Skin of body (tissue), 3 donors: ENCODE measurements at places on chromosomes 12 and 14.

- DNase-seq: no peak
Measured at GRCh38 chr14:105492031-105492970, 1.3 kb downstream of the TEDC1 start.

DNA sequence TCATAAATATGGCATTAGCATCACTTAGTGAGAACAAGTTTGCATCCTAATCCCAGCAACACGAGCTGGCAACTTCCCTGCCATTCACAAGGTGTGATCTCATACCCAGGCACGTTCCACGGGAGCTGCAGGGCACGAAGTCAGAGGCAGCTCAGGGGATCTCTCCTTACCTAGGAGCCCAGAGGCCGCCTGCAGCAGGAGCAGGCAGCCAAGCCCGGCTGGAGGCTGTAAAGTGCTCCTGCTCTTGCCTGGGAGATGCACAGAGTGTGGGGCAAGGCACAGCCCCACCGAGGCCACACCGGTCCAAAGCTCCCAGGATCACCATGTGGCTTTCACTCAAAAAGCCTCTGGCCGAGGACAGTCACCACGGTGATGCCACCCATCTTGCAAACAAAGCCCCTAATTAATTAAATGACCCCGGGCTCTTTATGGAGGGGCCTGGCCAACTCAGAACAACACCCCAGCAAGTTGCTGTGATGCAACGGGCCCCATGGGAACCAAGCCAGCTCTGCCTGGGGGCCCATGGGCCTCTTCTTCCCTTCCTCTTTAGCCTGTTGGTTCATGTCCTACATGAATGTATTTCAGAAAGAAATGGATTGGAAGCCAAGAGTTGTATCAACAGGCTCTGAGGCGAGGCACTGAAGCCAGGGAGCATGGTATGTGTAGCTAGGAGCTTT lies 26.5 kb downstream of the NUAK1 start:
- no peak for DNase-seq

GRCh38 chr12:129903956-129904829 lies at the start of gene TMEM132D:
Gene TMEM132D (minus strand): TSS chr12:129904025.
- DNase-seq: no peak

DNA sequence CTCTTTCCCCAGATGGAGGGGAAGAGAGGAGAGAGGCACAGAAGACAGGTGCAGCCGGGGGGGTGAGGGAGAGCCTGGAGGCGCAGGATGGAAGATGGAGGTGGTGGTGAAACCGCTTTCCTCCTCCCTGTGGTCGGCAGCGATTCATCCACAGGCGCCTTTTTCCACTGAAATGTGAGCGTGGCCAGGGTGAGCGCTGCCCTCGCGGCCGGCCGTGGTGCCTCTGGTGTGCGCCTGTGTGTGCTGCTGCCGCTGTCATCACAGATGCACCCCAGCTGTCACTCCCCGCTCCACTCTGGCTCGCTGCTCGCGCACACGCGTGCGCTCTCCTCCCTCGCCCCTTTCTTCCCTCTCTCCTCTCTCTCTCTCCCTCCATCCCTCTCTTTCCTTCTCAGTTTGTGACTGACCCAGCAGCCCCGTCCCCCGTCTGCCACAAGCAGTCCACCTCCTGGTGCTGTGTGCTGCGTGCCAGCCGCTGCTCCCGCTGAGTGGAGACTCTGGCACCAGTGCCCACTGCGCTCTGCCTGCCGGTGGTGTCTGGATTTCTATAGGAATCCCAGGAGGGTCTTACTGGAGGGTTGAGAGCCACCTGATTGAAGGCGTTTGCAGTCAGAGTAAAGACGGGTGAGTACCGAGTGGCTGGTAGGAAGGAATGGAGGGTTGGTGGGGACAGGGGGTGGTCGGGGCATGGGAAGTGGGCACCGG lies at the start of gene LRTM2:
LRTM2 (plus strand) TSS at position 375 of the 705 bp plus-strand sequence. CDS start 7,584 bp downstream, outside the sequence.
- DNase-seq: no peak

- no peak for DNase-seq
Measured at GRCh38 chr12:75838309-75838708, 193.3 kb downstream of the PHLDA1 start.

- DNase-seq: no peak
Measured at GRCh38 chr12:118682656-118683055, 298.7 kb upstream of the SRRM4 start.

DNA sequence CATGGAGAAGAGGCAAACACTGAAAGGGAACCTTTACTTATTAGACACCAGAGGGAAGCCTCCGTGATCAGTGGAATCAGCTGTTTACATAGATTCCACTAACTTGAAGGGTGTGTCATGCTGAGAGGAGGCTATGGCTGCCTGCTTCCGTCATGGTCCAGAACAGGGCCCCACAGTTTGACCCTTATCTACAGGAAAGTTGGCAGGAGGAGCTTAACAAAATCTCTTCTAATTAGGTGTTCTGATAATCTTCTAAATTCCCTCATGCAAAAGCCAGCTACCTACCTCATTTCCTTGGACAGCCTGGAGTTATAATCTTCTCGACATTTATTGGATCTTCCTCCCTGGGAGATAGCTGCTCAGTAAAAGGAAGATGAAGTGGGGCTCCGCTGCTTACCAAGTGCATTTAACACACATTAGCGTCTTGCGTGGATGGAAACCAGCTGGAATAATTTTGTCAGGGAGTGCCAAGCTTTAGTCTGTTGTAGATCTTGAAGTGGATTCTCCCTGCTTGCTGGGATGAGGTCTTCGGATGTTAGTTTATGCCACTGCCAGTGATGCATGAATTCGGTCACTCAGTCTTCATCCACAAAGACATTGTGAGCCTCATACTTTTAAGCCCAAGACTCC lies 171.0 kb downstream of the PAH start:
- no peak for DNase-seq

DNA sequence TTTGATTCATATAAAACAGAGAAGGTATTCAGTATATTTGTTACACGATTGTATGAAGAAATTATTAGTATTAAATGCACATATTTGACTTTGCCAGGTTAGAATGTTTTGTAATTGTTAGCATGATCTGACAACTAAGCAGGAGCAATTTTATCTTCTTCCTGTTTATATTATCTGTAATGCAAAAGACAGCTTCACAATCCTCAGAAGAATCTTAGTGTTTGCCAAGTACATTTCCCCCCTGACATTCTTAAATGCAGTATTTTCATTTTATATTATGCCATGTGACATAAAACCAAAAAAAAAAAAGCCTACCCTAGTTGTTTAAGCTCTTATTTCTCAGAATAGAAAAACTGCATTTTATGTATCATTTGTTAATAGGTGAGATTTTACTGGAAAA lies 469.4 kb downstream of the FOXG1 start:
- DNase-seq: no peak

DNA sequence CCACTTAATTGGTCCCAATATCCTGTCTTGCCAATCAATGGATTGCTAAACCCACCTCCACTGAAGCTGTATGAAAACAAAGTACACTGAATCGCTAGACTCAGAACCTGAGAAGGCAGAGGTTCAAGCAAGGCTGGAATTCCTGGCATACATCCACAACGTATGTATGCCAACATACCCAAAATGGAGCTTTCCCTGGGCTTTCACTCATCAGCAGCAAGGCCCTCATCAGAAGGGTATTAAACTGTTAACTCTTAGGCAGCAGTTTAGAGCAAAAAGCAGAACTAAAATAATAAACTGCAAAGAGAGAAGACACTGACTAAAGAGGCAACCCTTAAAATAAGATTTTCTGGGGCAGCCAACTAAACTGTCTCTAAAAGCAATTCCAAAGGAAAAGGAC lies 13.6 kb downstream of the MED13L start:
- DNase-seq: no peak

- DNase-seq: no peak
Measured at GRCh38 chr14:63542231-63542999, 762 bp downstream of the PPP2R5E start.

DNA sequence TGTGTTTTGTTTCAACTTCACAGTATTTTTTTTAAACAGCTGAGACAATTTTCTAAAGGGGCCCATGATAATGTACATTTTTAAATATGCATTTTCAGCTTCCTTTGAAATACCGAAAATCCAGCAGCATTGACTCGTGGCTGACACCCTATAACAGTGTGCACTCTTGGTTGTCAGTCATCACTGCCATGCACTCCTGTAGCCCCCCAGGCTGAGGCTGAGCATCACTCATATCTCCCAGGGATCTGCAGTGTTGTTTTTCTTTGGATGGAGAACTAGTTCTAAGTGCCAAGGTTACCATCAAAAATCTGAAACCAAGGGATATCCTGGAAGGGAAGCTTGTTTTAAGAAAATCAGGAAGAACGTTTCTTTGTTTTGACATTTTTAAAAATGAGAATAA lies 81.2 kb downstream of the C14orf132 start:
- no peak for DNase-seq

- no peak for DNase-seq
Measured at GRCh38 chr14:48738186-48738925, 847.8 kb downstream of the RPS29 start.

- DNase-seq: no peak
Measured at GRCh38 chr14:27917896-27918295, 848.7 kb upstream of the FOXG1 start.

GRCh38 chr12:49537231-49537751 lies 1.5 kb upstream of the KCNH3 start:
- DNase-seq: no peak

- DNase-seq: no peak
Measured at GRCh38 chr14:75566752-75567151, 11.7 kb upstream of the FLVCR2 start.

DNA sequence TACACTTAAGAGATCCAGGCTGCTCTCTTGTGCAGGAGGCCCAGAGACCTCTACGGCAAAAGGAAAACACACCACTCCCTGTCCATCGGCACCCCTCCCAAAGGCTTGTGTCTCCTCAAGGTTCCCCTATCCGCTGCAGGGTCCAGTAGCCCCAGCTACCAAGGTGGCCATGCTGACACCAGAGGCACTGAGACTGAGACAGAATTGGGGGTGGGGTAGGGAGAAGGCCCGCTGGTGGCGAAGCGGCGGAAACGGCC lies 590 bp downstream of the DDIT3 start:
- no peak for DNase-seq
